ENCODE measurements at places on chromosomes 5 and 9.

DNA sequence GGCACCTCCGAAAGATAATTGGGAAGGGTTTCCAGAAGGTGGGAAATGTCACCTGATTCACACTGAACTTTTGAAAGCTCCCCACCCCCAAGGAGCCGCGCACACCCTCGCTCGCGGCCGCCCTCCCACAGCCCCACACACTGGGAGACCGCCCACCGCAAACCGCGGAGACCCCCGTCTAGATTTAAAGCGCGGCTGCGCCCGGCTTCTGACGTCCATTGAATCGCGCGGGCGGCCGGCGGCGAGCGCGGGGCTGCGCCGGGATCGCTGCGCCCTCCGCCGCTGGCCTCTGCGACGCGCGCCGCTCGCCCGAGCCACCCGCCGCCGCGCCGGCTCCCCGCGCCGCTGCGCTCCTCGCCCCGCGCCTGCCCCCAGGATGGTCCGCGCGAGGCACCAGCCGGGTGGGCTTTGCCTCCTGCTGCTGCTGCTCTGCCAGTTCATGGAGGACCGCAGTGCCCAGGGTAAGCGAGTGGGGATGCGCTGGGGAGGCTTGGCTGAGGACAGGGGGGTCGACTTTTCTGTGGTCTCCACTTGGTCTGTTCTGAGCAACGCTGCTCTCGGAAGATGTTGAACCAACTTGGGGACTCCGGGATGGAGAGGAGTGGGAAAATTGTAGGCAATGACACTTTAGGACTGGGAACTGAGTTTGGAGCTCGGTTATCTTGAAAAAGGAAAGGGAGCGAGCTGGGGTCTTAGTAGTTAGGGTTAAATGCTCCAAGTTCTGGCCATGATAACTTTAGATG is at the start of gene FST:
Gene FST (plus strand): TSS at position 214 of the 743 bp plus-strand sequence. CDS start 163 bp downstream, at position 377.
- no peak for DNase-seq

GRCh38 chr5:86999951-87000350 is 267.7 kb upstream of the RASA1 start:
- no peak for DNase-seq

GRCh38 chr5:107275333-107275732 is 395.4 kb downstream of the EFNA5 start:
- no peak for DNase-seq

DNA sequence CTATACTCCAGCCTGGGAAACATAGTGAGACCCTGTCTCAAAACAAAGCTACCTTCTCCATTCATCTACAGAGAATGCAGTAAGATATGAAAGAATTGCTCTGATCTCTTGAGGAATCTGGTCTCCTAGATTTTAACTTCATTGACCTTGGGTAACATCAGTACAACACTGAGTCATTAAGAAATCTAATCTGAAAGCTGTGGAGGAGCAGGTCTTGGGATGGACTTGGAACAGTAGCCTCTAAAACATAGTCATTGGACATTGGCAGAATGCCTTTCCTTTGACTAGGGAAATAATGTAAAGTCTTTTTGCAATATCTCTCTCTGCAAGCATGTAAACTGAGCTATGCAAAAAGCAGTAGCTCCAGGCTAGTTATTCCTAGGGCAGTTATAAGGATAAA is 58.1 kb downstream of the KCNN2 start:
- no peak for DNase-seq

GRCh38 chr9:137174722-137175293 is 3.0 kb upstream of the TMEM210 start:
- no peak for DNase-seq

GRCh38 chr5:87570366-87570765 is 157.6 kb upstream of the CCNH start:
- no peak for DNase-seq

- no peak for DNase-seq
Observed at GRCh38 chr9:4740388-4740637, 689 bp downstream of the AK3 start.

- DNase-seq: no peak
Observed at GRCh38 chr9:36924071-36924470, 110.0 kb downstream of the PAX5 start.

DNA sequence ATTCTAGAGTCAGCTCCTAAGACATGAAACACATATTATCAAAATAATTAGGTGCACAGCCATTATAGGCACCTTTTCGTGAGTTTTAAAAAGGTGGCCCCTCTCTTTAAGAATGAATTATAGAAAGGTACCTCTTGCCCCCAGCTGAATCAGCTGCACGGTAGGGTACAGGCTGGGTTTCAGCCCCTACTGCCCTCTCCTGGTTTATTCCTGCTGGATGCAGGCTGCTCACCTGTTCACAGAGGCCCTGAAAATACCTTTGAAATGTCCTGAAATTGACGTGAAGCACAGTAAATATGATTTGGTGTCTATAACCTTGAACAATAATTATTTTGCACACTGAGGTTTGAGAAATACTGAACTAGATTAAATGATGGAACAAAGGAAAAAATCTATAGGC is 504.8 kb upstream of the SGCD start:
- no peak for DNase-seq

DNA sequence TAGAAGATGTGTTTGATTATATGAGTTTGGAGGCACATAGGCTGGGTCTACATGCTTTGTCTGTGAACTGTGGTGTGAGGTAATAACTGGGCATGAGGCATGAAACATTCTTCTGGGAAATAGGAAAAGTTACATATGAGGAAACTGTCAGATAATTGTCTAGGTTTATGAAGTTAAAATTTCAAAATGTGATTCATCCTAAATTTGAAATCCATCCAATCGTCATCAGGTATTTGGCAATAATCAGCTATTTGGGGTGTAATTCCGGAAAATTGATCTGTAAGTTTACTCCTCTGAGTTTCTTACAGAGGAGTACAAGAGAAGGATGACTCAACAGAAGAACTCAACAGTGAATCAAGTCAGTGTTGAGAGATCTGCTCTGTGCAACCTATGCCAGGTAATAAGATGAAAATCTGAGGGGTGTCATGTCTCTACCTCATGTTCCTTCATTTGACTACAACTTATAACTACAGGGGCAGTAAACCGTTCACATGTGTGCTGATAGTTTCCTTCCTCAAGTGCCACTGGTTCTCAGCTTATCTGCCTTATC is 1171.6 kb upstream of the CDH18 start:
- DNase-seq: no peak

- no peak for DNase-seq
Observed at GRCh38 chr5:38347040-38347763, 88.8 kb downstream of the EGFLAM start.

DNA sequence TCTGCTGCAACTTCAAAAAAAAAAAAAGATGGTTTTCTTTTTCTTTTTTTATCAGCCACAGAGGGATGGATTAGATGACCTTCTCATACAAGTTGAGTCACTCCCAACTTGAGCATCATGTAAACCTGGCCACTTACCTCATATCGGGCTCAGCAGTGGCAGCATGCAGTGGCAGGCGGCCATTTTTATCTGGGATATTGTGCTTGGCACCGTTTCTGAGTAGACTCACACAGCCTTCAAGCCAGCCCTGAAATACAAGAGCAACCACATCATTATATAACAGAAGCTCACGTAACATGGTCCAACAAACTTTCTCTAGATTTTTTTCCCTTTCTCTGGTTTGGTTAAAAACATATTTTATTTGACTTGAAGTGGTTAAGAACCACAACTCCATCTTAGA is 62.6 kb downstream of the ANKRD55 start:
- DNase-seq: no peak

DNA sequence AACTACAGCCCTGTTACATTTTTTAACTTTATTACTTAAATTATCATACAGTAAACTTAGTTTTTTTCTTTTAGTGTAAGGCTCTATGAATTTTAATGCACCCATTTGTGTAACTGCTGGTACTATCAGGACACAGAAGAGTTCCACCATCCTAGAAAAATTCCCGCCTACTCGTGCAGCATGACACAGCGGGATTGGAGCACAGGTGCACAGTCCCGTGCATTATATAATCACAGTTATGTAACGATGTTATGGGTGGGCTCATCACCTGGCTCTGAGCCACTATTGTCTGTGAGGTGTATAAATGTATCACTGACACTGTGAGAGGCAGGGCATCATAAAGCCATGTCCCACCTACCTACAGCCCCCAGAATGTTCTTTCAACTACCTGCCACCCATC is 80.7 kb downstream of the DRD1 start:
- DNase-seq: no peak

DNA sequence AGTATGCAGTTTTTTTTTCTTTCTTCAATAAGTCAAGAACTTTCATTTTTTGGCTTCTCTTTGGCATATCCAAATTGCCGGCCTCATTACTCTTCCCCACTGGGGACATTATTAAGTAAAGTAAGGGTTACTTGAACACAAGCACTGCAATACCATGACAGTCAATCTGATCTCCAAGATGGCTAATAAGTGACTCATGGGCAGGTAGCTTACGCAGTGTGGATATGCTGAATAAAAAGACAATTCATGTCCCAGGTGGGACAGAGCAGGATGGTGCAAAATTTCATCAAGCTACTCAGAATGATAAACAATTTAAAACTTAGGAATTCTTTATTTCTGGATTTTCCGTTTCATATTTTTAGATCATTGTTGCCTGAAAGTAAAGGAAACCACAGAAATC is 671.8 kb downstream of the ACTL7B start:
- no peak for DNase-seq

GRCh38 chr5:35438288-35438687 is 179.4 kb upstream of the SPEF2 start:
- DNase-seq: no peak

GRCh38 chr9:130535818-130536521 is 43.4 kb upstream of the FUBP3 start:
- DNase-seq: no peak

DNA sequence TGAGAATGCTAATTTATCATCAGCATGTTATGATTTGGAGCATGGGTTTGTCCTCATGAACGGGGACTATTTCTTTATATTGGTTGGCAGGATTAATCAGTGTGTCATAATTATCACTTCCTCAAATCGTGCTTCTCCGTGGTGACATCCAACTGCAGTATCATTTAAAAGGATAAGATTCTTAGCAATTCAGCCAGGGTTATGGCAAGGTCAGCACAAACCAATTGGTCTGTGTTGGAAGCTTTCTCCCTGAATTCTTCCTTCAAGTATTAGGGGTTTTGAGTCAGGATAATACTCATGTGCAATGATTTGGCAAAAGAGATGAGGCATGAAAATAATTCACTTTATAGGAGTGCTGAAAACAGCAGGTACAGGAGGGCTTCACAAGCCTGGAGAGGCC is 5.5 kb upstream of the CAMLG start:
- no peak for DNase-seq

- DNase-seq: no peak
Observed at GRCh38 chr9:33236571-33236970, 3.4 kb upstream of the SPINK4 start.

DNA sequence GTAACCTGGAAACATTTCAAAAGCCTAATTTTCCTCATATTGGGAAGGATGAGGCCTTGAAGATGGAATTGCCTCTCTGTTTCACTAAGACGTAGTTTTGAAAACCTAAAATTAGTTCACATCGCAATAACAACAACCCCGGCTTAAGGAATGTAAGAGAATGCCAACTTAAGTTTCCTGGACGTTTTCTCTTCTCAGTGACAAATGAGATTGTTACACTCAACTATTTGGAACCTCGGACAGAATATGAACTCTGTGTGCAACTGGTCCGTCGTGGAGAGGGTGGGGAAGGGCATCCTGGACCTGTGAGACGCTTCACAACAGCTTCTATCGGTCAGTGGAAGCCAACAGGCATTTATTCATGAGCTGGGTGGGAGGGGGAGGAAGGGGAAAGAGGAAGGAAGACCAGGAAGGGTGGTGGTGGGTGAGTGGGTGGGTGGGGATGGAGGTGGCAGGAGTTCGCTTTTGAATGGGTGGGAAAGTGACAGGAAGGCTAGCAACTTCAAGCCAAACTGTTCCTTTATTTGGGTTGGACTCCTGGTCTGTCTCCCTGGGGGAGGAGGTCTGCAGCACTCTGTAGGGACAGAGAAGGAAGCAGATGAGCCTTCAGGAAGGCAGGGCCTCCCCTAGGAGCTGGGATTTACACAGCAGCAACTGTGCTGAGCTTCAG is 83.4 kb downstream of the TEK start:
- DNase-seq: no peak

- DNase-seq: no peak
Observed at GRCh38 chr9:14238079-14238478, 75.9 kb downstream of the NFIB start.
